ENCODE measurements at places on chromosomes 13 and 19.

DNA sequence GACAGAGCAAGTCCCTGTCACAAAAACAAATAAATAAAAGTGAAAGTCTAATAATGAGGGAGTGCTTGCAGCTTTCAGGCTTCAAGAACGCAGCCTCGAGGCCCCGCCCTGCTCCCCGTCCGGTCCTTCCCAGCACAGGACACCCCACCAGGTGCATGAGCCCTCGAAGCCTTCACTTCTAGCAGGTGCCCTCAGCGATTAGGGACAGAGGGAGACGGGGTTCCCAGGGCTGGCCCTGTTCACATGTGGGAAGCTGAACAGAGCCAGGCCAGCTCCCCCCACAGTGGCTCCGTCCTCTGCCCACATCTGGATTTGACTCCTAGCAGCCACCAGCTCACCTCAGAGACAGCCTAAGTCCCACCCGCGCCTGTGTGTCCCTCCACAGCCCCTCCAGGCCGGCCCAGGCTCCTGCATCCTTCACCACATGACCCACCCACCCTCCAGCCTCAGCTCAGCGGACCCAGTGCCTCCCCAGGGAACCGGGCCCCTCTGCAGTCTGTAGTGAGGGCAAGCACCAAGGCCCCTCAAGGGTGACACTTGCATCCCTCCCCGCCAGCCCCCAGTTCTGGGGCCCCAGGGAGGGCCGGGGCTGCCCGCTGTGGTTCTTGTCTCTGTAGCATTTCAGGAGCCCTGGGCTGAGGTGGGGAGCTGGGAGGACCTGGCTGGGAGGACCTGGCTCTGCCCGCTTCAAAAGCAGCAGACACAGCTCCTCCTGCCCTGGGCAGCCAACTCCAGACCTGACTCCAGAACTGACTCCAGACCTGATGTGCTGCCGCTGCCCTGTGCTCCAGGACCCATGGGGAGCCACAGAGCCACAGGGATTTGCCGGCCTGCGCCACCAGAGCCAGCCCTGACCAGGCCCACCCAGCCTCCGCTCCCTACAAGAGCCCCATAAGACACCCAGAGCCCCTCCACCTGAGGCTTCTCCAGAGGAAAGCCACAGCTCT, 27.2 kb downstream of the GPX4 start:
- no peak for DNase-seq

DNA sequence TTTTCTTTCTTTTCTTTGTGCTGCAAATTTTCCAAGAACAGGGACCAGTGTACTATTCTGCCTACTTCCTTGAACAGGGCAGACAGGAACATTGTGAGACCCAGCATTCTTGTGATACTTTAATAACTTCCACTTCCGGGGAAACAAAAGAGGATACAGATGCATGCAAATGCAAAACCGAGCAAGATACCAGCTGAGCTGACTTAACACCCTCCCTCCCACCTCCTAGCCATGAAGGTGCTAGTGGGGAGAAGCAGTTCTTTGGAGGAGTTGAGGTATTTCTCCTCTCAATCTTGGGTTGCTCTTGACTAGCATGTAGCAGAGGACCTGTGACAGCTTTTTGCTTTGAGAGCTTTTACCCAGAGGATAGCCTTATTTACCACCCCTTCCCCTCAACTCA, 111.2 kb downstream of the KLF5 start:
- no peak for DNase-seq

- no peak for DNase-seq
Observed at GRCh38 chr19:37251308-37252229, 33.6 kb downstream of the ZNF383 start.

DNA sequence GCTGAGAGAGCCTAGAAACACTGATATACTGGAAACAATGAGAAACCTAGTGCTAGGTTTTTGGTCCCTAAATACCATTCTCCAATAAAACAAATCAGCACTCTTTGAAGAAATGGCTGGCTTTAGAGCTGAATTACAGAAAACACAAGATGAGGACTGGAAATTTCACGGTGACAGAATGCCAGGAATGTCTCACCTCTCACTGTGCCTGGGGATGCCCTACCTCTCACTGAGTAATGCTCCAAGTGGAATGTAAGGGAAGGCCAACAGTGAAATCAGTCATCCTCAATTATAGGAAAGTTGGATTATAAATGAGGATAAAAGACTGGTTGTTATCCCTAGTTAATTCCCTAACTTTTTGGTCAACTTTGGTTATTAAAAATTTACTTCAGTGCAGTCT, 259.0 kb downstream of the NALCN start:
- DNase-seq: no peak

GRCh38 chr13:110890279-110891165, 24.3 kb downstream of the ANKRD10 start:
- no peak for DNase-seq

DNA sequence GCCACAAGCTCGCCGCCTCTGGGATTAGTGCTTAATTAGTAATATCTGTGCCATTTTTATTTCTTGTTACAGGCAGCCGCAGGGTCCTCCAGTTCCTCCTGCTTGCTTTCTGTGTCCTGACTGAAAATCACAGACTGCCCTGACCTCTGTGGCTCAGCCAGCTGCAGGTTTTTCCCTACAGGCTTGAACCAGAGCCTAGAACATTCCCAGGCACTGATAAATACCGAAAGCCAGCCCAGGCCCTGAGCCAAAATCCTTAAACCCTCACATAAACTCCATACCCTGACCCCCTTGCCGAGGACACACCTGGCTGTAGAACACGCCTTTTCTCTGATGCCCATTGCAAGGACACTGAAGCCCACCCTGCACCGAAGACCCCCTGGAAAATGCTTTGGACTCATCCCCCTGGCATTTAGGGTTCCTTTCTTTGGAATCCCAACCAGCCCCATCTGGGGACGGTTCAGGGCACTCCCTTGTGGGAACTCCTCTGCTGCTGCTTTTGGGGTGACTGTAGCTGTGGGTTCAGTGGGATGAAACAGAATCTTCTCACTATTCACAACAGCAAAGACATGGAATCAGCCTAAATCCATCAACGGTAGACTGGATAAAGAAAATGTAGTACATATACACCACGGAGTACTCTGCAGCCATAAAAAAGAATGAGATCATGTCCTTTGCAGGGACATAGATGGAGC, 15.5 kb downstream of the DPP9 start:
- DNase-seq: no peak

GRCh38 chr13:52804202-52804641, 44.2 kb downstream of the PCDH8 start:
- no peak for DNase-seq

DNA sequence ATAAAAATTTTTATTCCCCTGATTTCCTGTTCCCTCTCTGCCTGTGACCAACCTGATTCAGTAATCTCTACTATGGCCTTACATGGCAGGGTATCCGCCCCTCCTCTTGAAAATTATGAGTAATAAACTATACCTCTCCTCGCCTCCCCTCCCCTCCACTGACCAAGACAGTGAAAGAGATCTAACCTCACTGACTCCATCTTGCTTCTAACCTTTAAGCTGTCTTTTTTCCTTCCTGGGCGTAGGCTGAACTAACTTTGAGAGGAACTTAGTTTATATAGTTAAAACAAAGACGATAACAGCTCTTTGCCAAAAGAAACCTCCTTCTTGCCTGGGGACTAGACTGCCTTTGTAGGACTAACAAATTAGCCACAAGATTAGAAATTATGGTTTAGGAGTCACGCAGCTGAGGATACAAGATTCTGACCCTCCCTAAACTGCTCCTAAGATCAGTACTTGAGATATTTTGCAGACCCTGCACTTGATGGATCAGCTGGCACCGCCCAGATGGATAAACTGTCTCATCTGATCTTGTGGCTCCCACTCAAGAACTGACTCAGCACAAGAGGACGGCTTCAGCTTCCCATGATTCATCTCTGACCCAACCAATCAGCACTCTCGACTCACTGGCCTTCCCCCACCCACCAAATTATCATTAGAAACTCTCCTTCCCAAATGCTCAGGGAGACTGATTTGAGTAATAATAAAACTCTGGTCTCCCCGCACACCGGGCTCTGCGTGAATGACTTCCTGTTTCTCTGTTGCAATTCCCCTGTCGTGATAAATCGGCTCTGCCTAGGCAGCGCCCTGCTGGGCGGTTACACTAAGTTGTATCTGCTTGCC, 187.1 kb downstream of the TDRD3 start:
- no peak for DNase-seq

GRCh38 chr19:13366529-13367143, 139.6 kb downstream of the CACNA1A start:
- peak; percentile 21 for DNase-seq

GRCh38 chr13:101978552-101979315, 423.1 kb downstream of the FGF14 start:
- no peak for DNase-seq

DNA sequence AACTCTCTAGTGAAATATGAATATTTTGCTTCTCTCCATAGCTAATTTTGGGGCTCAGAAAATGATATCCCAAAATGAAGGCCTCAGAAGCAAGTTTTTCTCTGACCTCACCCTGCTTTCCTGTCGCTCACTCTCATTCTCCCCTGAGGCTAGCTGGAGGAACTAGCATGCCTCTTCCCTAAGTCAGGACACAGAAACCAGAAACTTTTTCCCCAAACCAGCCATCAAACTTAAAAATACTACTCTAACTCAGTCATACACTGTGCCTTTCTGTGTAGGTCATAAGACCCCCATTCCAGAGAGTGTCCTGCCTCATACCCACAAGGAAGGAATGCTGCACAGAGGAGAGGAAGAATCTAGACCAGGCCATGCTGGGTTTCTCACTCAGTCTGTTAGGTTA, 329.6 kb downstream of the PCDH20 start:
- DNase-seq: no peak

GRCh38 chr19:39349326-39349725, 7.1 kb downstream of the SAMD4B start:
- DNase-seq: no peak

- DNase-seq: no peak
Observed at GRCh38 chr13:31088826-31089420, 72.8 kb downstream of the HSPH1 start.

- no peak for DNase-seq
Observed at GRCh38 chr19:2266183-2266993, 10.2 kb upstream of the JSRP1 start.

DNA sequence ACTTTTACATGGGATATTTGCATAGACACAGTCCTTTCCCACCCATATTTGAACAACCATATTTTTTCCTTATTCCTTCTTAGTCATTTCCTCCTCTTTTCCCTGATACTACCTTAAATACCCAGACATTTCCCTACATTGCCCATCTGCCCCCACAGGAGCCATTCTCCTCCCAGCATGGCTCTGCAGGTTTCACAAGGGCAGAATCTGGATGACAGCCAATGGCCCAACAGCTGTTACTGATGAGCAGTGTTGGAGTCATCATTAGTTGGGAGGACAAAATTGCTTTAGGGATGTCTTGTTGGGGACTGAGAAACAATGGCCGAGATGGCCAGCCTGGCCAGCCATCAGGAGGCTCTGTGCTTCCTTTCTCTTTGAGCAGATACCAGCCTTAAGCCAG, 209.5 kb downstream of the KLF5 start:
- DNase-seq: no peak

DNA sequence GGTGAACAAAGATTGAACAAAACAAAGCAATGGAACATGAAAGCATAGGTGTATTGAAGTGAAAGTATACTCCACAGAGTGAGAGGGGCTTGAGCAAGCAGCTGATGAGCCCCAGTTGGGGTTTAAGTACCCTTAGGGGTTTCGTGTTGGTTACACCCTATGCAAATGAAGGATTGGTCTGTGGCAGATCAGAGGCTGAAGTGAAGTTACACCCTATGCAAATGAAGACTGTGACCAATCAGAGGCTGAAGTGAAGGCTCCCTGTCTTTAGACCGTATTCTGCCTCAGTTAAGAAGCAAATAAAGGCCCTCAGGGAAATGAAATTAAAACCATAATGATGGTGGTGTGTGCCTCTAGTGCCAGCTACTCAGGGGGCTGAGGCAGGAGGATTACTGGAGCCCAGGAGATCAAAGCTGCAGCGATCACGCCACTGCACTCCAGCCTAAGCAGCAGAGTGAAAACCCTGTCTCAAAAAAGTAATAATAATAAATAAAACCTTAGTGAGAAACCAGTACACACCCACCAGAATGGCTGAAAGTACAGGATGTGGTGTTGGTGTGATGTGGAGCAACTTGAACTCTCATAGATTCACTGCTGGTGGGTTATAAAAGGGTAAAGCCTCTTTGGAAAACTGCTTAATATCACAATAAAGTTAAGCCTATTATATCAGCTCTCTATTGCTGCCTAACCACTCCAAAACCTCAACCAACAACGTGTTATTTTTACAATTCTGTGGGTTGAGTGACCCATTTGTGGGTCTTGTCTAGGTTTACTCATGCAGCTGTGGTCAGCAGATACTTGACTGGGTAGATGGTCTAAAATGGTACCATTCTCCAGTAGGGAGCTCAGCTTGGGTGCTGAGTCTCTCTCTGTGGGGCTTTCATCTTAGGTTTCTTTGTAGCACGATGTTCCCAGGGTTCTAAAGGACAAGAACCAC, 12.8 kb upstream of the UPF3A start:
- DNase-seq: no peak

DNA sequence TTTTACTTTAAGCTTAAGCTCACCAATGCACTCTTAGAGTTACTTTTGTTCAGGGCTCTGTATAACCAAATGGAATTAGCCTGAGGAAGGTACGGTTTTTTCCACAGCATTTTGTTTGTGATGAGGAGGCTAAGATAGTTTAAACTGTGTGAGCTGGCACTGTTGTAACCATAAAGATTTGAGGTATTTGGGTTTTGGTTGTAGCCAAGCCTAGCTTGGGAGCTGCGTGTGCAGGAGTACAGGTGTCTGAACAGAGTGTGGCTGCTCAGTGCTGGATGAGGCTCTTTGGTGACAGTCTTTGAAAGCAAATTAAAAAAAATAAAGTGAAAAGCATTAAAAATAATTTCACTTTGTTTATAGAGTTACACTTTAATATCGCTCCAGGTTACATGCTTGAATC, 56.0 kb downstream of the ARHGEF7 start:
- DNase-seq: no peak

- no peak for DNase-seq
Observed at GRCh38 chr13:112457485-112457884, 81.3 kb downstream of the SPACA7 start.

- no peak for DNase-seq
Observed at GRCh38 chr19:10134040-10134439, 14.3 kb upstream of the EIF3G start.

DNA sequence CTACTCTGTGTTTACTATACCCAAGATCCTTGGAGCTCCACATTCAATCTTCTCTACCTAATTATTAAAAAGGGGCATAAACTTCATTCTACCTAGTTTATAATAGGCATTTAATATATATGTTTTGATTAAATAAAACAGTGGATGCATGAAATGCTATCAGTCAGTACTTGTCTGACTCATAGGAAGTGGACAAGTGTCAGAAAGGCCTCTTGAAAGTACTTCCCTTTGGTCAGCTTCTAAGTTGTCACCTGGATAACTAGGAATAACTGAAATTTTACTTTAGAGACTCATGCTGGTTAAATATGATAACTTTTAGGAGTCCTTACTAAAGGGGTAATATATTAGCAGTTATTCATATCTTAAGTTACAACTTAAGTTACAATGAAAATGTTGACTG, 329.8 kb downstream of the KLF5 start:
- DNase-seq: no peak

- DNase-seq: no peak
Observed at GRCh38 chr13:72316716-72317115, 410.7 kb downstream of the MZT1 start.
